ENCODE measurements at places on chromosomes 12 and 14.

DNA sequence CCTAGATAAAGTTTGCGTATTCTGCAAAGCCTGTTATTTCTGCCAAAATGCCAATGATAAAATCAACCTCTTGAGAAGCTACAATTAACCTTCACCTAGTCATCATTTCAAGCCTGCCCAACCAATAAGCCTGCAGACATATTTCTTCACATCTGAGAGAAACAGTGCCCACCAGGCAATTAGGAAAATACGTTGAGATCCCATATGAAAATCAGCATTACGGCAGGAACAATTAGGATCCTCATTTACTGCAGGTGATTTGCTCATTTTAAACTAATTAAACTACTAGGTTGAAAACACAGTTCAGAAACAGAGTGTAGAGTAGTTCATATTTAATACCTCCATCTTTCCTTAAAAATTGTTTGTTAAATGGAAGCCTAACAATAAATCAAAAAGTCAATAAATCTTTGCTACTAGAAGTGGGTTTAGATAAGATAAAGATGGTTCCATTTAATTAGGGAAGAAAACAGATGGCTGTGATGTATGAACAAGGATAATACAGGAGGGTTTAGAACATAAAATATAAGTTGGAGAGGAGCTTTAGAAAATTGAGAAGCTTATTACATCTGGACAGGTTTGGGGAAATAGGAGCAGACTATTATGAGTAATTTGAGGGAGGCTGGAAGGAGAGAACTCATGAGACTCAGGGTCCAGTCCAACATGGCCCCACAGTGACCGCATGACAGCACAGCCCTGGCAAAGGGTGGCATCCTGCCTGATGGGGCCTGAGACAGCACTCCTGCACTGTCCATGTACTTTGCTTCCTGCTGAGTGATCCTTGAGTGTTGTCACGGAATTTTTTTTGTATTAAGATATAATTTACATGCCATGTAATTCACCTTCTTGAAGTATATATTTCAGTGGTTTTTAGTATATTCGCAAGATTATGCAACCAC is 26.9 kb upstream of the PYGL start:
- no peak for DNase-seq

GRCh38 chr12:16269946-16270345 is 7.5 kb downstream of the SLC15A5 start:
- DNase-seq, result no peak

- DNase-seq, result no peak
These were observed 79.2 kb downstream of the RASSF8 start for GRCh38 chr12:26037615-26038220.

DNA sequence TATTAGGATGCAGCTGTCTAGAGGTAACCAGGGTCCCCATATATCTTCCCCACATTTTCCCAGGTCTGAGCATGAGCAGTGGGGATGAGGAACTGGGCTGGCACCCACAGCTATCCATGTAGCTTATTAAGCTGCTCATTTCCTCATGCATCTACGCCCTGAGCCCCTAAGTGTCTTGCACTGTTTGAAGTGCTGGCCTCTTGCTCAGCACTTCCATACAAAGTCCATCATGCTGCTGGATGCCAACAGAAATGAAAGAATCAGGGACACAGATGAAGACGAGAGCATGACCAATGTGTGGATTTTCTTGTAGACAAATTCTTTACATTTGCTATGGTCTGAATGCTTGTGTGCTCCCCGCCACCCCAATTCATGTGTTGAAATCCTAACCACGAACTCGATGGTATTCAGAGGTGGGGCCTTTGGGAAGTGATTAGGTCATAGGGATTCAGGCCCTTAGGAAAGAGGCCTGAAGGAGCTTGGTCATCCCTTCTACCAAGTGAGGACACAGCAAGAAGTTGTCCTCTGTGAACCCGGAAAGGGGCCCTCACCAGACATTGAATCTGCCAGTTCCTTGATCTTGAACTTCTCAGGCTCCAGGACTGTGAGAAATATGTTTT is 54.5 kb downstream of the C12orf75 start:
- no peak for DNase-seq

DNA sequence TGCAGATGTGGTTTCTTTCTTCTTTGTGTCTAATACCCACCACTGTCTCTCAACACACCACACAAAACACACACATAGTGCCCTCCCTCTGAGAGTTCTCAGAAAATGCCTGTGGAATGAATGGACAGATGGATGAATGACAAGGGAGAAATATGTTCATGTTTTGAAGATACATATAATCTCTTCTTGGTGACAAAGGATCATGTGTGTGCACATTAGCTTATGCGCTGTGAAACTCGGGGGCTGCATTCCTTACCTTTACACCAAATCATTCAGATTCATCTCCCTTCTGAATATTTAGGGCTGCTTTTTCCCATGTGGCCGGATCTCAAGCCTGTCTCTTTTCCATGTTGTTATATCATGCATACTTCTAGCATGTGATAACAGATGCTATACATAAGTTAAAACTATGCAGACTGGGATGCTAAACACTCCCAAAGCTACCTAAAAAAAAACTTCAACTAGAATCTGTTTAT is 111.4 kb downstream of the EPS8 start:
- no peak for DNase-seq

GRCh38 chr14:94393474-94393873 is 5.1 kb upstream of the SERPINA1 start:
- no peak for DNase-seq

GRCh38 chr12:107992870-107993451 is 136.1 kb upstream of the WSCD2 start:
- peak; percentile 39 for DNase-seq

DNA sequence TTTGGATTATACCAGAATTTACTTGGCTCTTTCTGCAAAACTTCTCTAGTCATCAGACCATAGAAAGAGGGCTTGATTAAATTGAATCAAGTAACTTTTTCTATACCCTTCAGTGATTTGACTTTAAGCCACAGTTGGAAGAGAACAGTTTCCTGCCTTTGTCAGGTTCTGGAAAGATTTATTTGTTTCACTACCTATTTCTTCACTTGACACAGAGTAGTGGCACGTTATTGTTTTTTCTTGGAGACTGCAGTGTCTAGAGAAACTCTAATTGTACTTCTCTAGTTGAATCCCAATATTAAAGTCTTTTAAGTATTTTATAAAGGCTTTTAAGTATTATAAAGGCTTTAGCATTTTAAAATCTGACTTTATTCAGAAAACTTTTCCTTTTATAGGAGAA is 138.1 kb downstream of the TMEM117 start:
- DNase-seq, result peak; percentile 30

- no peak for DNase-seq
These were observed 13.4 kb downstream of the RAB15 start for GRCh38 chr14:64958743-64959142.

- DNase-seq, result no peak
These were observed 120.4 kb downstream of the ANO6 start for GRCh38 chr12:45336331-45336730.

GRCh38 chr14:78403278-78403815 is 233.2 kb downstream of the NRXN3 start:
- no peak for DNase-seq

- DNase-seq, result no peak
These were observed 750 bp downstream of the CS start for GRCh38 chr12:56299308-56299852.

GRCh38 chr14:67410313-67410712 is 1.7 kb downstream of the PLEK2 start:
- no peak for DNase-seq

DNA sequence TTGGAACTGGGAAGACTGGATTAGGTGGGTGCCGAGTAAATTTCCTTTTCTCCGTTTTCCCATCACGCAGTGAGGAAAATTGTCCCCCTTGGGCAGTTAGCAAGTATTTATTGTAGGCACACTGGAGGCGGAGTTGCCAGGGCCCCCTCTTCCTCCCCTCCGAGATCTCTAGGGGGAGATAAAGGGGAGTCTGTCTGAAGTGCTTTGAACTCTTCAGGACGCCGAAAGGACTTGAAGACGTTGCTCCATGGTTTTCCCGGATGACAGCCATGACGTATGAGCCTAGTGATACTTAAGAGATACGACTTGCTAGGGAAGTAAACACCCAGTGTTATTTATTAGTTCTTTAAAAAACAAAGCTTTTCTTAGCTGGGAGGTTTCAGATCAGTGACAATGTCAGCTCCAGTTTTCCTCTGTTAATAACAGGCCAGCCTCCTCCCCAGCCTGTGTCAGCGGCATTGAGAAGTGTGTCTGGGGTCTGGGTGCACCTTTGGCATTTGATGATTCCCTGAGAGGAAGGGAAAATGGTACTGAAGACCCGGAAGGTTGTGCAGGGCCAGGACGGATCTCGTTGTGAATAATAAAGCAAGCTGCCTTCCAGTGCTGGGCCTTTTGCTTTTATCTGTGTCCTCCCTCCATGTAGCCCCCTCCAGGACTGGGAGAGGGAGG is 78.7 kb downstream of the TSPAN9 start:
- peak; percentile 52 for DNase-seq

DNA sequence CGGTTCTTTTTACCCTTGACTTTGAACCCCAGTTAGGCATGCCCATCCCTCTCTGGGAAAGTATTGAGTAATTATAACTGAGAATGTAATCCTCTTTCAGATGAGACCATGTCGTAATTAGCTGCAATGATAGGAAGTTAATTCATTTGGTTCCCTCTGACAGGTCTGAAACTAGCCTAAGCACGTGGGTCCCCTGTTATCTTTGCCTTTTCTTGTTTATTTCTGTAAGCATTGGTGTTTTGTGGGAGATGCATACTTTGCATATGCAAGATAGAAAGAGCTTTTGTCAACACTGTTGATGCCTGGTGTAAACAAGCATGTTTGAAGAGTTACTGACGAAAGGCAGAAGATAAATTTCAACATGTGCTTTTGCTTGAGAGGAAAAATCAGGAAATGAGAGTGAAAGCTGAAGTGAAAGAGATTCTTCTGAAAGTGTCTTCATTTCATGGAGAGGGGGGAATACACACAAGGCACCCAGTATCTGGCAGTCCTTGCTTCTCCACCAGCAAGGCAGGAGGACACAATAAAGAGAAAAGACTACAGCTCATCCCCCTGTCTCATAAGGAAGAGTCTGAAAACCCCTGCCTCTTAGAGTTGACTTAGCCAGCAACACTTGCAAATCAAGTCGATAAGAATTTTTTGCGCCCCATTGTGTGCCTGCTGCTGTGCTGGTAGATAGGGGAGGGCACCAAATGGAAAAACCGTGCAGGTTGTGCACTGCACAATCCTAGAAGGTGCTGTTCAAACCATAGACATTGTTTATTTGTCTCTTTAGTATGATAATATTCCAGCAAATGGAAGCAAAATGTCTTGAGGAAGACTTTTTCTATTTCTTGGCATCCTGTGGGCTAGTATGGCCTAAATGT is 77.8 kb downstream of the SLC24A4 start:
- DNase-seq, result no peak

DNA sequence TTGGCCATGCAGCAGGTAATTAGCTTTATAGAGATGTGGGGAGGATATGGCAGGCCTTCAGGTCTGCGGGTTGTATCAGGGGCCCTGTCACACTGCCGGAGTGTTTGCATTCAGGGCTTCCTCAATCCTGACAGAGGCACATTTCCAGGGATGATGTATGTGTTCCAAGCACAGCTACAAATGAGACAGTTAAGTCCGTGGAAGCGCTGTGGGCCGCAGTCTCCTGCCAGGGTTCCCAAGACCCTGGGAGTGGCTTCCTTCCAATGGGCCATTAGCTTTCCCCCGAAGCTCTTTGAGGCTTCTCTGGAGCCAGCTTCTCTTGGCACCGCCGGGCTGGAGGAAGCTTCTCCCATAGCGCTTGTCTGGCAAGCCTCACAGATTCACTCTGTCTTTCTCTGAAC is 1524.7 kb upstream of the TMEM132C start:
- DNase-seq, result no peak

DNA sequence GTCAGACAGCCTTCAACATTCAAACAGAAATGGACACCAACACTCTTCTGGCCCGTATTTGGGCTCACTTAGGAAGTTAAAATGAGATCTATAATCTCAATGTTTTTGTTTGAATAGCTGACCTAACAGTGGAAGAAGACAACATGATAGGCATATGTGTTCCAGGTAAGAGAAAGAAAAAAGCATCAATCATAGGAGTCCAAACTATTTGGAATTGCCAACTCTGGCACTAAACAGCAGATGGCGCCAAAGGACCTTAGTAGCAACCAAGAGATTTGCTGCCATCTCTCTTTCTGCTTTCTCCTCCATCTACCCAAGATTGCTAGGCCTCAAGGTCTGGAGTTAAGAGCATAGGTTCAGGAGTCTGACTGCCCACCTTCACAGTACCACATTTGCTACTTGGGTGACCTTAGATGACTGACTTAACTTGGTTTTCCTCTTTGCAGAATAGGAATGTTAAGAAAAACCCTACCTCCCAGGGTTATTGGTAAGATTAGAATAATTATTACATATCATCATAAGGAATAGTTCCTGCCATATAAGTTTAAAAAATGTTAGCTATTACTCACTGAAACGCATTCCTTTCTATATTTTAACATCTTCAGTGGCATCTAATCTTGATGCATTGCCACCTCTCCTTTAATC is 30.2 kb downstream of the PEX5 start:
- DNase-seq, result peak; percentile 75

DNA sequence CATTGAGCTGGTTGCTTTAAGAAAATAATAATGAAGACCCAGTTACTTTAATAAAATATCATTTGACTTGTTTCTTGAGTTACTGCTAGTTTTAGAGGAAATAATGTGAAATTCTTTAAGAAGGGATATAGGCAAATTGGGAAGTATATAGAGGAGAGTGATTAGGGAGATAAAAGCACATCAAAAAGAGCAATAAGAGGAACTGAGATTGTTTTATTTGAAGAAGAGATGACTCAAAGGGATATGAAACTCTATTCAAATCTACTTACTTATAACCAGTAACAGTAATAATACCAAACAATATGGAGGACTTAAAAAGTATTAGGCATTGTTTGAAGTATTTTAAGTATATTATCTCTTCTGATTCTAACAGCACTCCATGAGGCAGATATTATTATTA is 37.1 kb downstream of the LRRK2 start:
- no peak for DNase-seq

- DNase-seq, result no peak
These were observed 77.1 kb downstream of the PLXNC1 start for GRCh38 chr12:94225506-94225905.

GRCh38 chr12:109723311-109723881 is 9.8 kb downstream of the FAM222A start:
- no peak for DNase-seq

DNA sequence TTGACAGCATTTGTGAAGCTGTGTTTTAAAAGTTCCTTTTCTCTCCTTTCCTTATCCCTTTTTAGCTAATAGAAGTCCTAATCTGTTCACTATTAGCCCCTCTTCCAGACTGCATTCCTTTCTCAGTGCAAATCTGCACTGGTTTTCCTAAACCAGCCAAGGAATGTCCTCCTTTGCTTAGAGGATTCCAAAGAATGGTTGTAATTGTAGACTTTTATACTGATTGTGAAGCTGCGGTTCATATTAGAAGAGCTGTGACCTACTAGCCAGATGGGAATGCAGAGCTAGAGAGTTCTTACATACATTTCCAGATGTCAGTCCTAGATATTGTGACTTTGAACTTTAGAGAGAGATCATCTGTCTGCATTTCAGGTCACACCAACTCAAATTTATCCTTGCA is 79.8 kb downstream of the MYRFL start:
- no peak for DNase-seq

Data from kidney (tissue), 22 donors.